ENCODE measurements at places on chromosomes 4 and X.

DNA sequence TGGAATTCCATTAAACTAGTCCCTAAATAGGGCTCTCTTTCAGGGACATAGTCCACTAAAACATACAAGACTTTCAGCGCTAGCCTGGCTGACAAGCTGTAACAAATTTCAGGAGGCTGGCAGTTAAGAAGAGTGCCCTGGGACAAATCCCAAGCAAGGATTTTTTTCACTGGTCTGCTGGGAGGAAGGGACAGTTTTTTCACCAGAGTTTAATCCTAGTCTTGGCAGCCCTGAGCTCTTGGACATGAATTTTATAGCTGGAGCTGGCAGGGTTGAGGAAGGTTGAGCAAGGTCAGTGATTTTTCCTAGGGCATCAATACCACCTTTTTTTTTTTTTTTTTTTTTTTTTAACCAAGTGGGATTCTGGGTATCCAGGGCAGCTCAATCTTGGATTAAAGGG, 184.4 kb downstream of the SH2D1A start:
- no peak for DNase-seq

GRCh38 chrX:10254739-10255138, 98.0 kb downstream of the CLCN4 start:
- DNase-seq = peak; percentile 15

- DNase-seq = no peak
These were observed 290.0 kb upstream of the DIAPH2 start for GRCh38 chrX:96394598-96394997.

DNA sequence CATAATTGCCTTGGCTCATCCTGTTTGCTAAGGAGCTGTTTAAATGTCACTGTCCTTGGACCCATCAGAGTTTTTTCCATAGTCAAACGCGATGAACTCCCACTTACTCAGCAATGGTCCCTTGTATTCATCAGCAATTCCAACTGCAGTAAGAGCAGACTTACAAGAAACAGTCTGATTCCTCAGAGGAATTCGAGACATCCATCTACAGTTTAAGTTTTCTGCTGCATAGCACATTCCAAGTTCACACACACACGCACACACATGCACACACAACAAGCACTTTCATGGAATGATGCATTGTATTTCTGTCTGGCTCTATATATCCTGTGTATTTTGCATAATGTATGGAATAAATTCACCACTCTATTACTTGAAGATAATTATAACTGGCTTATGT, 32.7 kb upstream of the TMEM150C start:
- no peak for DNase-seq

- peak; percentile 99 for DNase-seq
These were observed 5.5 kb downstream of the MPP1 start for GRCh38 chrX:154799556-154800348.

DNA sequence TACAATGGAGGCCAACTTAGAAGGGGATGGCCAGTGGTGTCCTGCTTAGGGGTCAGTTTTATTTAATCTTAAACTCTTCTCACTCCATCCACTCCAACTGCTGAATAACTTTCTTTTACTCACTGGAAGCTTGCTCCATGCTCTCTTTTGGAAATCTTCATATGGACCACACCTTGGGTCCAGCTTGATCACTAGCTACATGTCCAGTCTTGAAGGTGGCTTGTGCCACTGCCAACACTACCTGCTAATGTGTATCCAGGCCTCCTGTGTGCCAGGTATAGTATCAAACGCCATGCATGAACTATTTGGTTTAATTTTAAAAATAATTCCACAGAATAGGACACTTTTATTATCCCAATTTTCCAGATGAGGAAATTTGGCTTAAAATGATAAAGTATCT, 37.0 kb upstream of the KDR start:
- no peak for DNase-seq

DNA sequence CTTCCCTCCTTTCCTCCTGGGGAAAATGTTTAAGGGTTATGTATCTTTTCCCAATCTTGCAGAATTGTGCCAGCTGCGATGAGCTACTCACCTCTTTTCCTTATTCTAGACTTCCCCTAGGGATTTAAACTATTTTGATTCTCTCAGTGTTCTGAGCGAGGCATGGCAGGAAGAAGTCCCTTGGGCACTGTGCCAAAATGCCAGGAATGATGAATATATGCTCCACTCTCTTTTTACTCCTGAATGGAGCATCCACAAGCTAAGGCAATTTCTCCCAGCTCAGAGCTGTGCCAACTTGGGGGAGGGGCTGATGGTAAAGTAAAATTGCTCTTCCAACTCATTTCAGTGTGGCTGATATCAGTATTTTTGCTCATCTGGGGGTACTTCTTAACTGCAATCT, 4.0 kb upstream of the C4orf17 start:
- peak; percentile 24 for DNase-seq

- DNase-seq = no peak
These were observed 22.6 kb downstream of the UVSSA start for GRCh38 chr4:1369479-1370079.

GRCh38 chr4:73170518-73171198, 87.9 kb downstream of the ANKRD17 start:
- DNase-seq = no peak
